RCC 7860 (cell line): ENCODE measurements at places on chromosomes 11 and 22.

DNA sequence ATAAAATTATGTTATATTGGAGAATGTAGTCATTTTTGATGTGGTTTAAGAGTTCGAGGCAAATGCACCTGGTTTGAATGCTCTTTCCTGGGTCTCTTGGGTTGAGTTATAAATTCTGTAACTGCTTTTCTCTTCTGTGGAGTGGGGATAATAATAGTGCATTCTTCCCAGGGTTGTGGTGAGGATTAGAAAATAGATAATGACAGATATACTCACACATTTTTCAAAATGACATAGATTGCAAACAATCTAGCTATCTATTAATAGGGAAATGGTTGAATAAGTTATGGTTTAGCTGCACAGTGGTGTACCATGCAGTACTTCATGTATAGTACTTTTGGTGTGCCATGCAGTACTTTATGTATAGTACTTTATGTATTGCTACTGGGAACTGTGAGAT, 67.4 kb downstream of the SWAP70 start:
- DNase-seq: no peak

GRCh38 chr11:125128450-125128849, 17.0 kb upstream of the TMEM218 start:
- DNase-seq: no peak

DNA sequence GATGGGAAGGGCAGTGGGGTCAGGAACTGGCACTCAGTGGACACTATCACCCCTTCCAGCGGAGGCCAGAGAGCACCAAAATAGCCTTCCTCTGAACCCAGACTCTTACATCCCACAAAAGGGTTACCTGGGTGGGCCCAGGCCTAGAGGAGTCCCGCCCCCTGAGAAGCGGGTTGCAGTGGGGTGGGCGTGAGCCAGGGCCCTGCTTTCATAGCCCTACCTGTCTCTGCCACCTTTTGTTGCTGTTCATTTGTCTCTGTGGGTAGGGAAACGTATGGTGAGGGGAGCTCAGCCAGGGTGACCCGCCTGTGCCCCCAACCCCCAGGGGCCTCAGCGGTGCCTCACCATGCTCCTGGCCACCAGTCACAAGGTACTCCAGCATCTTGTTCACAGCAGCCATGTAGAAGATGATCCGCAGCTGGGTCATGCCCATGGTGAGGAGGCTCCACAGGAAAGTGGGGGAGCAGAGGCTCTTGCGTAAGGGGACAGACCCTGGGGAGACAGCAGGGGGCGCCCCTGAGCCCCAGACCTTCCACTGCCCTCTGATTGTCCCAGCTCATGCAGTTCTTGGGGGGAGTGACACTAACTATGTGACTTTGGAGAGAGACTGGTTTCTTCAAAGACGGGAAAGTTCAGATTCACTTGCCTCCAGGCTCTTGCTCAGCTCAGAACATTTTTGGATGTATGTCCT, 24.0 kb downstream of the SLC43A1 start:
- DNase-seq: no peak

- DNase-seq: no peak
Measured at GRCh38 chr11:36216061-36216615, 73.1 kb downstream of the COMMD9 start.

DNA sequence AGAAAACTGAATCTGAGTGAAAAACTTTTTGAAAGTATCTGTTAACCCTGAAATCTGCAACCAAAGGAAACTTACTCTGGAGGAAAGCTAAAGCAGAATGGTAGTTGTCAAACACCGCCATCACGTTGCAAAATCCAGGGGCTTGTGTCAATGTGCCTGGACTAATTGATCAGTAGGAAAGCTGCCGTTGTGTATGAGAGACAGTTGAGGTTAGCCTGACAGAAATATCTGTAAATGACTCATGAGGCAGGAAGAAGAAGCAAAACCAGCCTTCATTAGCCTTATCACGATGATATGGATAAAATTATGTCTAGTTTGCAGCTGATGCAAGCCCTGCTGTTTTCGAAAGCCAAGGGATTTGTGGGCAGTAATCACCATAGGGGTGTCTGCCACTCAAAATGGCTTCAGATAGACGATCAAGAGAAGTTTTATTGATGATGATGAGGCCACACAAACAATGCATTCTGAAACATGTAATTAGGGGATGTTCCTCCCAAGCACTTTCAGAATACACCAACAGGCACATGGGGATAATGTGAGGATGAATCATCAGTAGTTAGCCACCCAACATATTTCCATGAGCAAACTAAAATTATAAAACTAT, 8.9 kb downstream of the SCGB1A1 start:
- DNase-seq: peak; percentile 75

- no peak for DNase-seq
Measured at GRCh38 chr22:21633481-21633880, 921 bp downstream of the CCDC116 start.

- DNase-seq: no peak
Measured at GRCh38 chr11:44967930-44968496, 17.3 kb upstream of the TP53I11 start.

GRCh38 chr11:87397011-87397865, 359.5 kb downstream of the TMEM135 start:
- DNase-seq: no peak

DNA sequence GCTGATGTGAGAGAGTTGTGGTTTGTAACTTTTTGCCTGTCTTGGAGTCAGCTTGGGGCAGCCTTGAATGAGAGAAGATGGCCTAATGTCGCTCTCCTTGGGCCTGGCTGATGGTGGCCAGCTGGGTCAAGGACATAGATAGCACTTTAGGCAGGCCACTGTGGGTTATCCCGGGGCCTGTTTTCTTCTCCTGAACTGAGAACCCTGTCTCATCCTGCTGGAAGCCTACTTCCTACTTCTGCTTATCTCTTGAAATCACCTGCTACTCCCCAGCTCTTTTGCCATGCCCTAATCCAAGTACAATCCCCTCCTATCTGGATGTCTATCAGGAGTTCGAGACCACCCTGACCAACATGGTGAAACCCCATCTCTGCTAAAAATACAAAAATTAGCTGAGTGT, 49.5 kb downstream of the OSBP2 start:
- no peak for DNase-seq

- no peak for DNase-seq
Measured at GRCh38 chr22:38193580-38193979, 8.2 kb upstream of the MAFF start.

DNA sequence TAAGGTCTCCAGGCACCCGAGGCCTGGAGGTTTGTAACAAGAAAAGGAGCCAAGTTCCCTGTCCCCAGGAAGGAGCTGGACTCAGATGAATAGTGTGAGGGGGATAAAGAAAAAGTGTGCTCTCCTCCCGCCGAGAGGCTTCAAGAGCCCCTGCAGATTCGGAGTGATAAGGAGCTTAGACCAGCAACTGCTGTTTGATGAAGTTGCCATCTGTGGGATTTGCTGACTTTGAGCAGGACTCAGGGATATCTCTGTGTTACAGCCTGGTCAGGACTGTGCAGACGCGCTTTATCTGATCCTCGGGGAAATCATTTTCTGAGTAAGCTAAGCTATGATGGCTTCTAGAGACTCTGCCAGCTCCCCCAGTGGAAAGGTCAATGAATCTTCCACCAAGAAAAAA, 1017.0 kb downstream of the TBC1D22A start:
- DNase-seq: no peak

DNA sequence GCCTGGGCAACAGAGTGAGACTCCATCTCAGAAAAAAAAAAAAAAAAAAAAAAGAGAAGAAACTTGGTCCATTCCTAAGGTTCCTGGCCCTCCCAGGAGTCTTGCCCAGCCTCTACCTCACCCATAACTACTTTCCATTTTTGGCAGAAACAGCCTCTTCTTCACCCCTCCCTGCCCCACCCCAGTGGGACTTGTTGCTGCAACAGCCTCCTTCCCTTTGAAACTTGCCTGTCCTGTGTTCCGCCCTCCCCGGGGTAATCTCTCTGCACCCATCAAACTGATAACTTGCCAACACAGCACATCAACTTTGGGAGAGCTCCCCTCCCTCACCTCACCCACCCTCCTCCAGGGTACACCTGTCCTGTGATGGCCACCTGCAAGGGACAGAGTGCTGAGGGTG, 10.0 kb upstream of the FAM83F start:
- DNase-seq: no peak

GRCh38 chr11:128767591-128768001, 73.7 kb downstream of the FLI1 start:
- peak; percentile 6 for DNase-seq

GRCh38 chr11:82270870-82271269, 462.8 kb downstream of the FAM181B start:
- DNase-seq: no peak

GRCh38 chr11:61120099-61120705, 17.9 kb downstream of the CD5 start:
- DNase-seq: no peak

DNA sequence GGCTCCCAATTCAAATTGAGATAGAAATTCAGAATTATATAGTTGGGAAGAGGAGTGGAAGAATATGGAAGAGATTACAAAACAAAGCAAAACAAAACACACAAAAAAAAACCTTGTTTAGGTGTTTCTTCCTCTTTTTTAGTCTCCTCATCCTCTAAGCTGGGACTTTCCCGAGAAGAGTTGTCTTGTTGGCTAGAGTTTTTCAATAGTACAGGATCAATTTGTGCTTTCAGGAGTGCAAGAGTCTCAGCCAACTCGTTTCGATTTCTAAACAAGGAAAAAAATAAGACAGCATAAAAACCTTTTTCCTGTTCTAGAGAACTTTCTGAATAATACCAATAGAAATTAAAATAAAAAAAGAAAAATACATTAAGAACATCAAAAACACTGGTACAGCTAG, 87.8 kb upstream of the CLNS1A start:
- no peak for DNase-seq

DNA sequence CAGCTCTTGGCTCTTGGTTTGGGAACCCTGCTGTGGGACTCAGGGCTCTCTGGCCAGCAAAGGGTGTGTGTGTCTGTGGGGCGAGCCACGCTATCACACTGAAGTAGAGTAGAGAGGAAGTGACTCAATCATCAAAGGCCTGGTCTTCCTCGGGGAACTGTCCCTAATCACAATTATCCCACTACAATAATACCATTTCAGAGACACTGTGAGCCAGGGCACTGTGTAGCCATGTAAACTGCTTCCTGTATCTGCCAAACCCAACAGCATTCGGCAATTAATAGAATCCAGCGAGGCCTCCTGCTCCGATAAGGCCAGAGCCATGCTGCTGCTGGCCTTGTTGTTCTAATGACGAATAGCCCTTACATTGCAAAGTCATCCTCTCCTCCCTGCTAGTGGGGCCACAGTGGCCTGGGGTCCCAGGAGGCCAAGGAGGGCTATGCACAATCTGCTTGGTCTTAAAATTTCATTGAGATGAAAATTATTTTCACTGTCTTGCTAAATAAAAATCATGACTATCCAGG, 49.8 kb upstream of the LMO2 start:
- DNase-seq: no peak

- no peak for DNase-seq
Measured at GRCh38 chr11:78425399-78426070, 7.9 kb upstream of the GAB2 start.

DNA sequence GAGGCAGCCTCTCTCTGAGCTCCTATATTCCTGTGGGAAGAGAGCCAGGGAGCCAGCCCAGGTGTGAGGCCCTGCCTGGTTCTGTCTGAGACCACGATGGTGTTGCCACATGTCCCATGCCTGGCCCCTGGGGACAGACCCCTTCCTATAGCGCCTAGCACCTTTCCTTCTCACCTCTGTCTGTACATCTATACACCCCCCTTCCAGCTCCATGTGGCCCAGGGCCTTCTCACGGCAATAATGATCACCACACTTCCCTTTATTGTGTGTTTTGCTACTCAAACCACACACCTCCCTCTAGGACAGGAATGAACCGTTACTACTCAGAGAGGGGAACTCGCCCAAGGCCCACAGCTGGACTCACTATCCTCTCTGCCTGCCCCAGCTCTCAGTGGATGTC, 12.8 kb downstream of the CD82 start:
- DNase-seq: no peak

DNA sequence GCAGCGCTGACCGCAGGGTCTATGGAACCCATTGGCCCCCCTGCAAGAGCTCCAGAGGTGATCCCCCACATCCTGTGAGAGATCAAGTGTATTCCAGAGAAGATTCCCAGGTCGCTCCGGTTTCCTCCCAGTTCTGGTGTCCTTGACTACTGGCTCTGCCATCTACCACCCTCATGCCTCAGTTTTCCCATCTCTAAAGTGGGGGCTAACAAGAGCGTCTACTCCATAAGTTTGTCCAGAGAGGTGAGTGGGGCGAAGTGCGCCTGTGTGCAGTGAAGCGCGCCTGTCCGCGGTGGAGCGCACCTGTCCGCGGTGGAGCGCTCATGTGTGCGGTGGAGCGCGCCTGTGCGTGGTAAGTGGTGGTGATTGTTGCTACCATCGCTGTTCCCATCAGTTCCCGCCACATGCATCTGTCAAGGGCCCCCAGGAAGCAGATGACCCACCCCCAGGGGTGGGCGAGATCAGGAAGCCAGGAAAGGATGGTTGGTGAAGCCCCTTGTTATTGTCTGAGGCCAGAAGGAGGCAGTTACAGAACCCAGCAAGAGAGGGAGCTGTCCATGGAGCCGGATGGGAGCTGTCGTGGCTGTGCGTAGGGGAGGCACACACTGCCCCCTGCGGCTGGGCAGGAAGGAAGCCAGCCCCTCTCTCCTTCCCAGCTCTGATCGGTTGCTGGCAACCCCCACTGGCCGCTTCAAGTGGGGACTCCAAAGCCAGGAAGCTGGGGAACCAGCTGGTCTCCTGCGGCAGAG, 73.2 kb upstream of the FGF3 start:
- no peak for DNase-seq

DNA sequence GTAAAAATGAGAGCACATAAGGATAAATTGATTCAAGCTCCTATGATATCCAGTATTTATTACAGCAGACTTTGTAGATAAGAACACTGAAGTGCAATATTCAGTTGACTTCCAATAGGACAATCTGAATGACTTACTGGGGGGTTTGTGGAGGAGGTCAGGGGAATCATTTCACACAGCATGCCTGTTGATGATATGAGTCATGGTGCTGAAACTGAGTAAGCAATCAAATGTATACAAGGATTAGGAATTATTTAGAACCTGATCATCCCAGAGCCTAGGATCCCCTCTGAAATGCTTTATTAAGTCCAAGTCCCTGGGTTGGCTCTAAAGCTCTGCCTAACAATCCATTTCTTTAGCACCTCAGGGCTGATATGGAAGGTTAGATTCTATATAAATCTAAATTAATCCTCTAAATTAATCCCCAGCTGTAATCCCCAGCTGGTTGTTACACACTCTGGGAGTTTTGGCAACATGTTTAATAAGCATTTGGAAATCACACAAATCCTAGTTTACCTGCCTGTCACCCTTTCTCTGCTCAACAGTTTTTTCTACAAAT, 326.4 kb downstream of the GUCY1A2 start:
- DNase-seq: no peak

GRCh38 chr22:23520863-23521440, 59.1 kb downstream of the IGLL1 start:
- no peak for DNase-seq

- DNase-seq: no peak
Measured at GRCh38 chr11:64802370-64803157, 450 bp downstream of the MAP4K2 start.

- DNase-seq: no peak
Measured at GRCh38 chr11:112307616-112308015, 47.0 kb upstream of the PLET1 start.

GRCh38 chr22:26748845-26749244, 91.5 kb downstream of the MIAT start:
- DNase-seq: no peak
